Calu3 (cell line): ENCODE measurements at places on chromosomes 5 and 9. TPM values are rescaled to one million over a fixed set of nuclear protein-coding genes. Genes with fewer than 3 reads are reported as not detected.

The NKD2 gene
- total RNA-seq, result 0.47 and 0.93 TPM in 2 replicates

The CMYA5 gene
- 1.8 and 3.3 TPM in 2 replicates for total RNA-seq

The NAA35 gene
- 17.9 and 22.2 TPM in 2 replicates for total RNA-seq

The IFNK gene
- not detected in 2 replicates for total RNA-seq

The PDE4D gene
- 11.6 and 17.8 TPM in 2 replicates for total RNA-seq

The CCDC69 gene
- total RNA-seq, result 0.69 and 1.0 TPM in 2 replicates

The TYRP1 gene
- total RNA-seq, result not detected in 2 replicates

The MOB3B gene
- total RNA-seq, result 7.6 and 10.8 TPM in 2 replicates

The GPBP1 gene
- 105 and 107 TPM in 2 replicates for total RNA-seq

The MEIKIN gene
- total RNA-seq, result not detected in 2 replicates

The MAMDC2 gene
- total RNA-seq, result 0.26 and 0.29 TPM in 2 replicates

The IL4 gene
- not detected in 2 replicates for total RNA-seq

The ENHO gene
- total RNA-seq, result not detected in 2 replicates

The ADRA1B gene
- 3.7 and 10.9 TPM in 2 replicates for total RNA-seq

The SLC6A19 gene
- not detected in 2 replicates for total RNA-seq

The TCF7 gene
- 13.6 and 16.8 TPM in 2 replicates for total RNA-seq

The JAKMIP2 gene
- not detected in 2 replicates for total RNA-seq

The SPINK13 gene
- total RNA-seq, result not detected in 2 replicates

The ZBTB34 gene
- 6.7 TPM in 2 replicates for total RNA-seq

The SEMA5A gene
- 0.52 and 0.93 TPM in 2 replicates for total RNA-seq

The TXNDC8 gene
- total RNA-seq, result not detected in 2 replicates

The SECISBP2 gene
- total RNA-seq, result 25.1 and 27.8 TPM in 2 replicates

The ADGRV1 gene
- 1.8 and 3.5 TPM in 2 replicates for total RNA-seq

The KLF4 gene
- 19.9 and 23.0 TPM in 2 replicates for total RNA-seq

The SCGB3A1 gene
- not detected in 2 replicates for total RNA-seq

The CDK5RAP2 gene
- total RNA-seq, result 40.7 and 43.1 TPM in 2 replicates

The STC2 gene
- total RNA-seq, result 48.3 and 60.4 TPM in 2 replicates

The TMC1 gene
- total RNA-seq, result not detected in 2 replicates

The C6 gene
- total RNA-seq, result 0.24 TPM in 1 of 2 replicates, not detected in the other

The PCDHB9 gene
- total RNA-seq, result 2.4 and 3.5 TPM in 2 replicates

The NSG2 gene
- not detected in 2 replicates for total RNA-seq

The PNPLA7 gene
- total RNA-seq, result 1.8 and 3.6 TPM in 2 replicates

The SLC45A2 gene
- total RNA-seq, result 0.59 TPM in 1 of 2 replicates, not detected in the other

The CYLC2 gene
- not detected in 2 replicates for total RNA-seq

The HAVCR2 gene
- 0.17 and 0.19 TPM in 2 replicates for total RNA-seq

The C1QTNF2 gene
- total RNA-seq, result not detected in 2 replicates

The CORO2A gene
- 24.3 and 30.6 TPM in 2 replicates for total RNA-seq

The SOHLH1 gene
- total RNA-seq, result not detected in 2 replicates

The MYMK gene
- total RNA-seq, result not detected in 2 replicates

The GLDC gene
- 5.1 and 8.0 TPM in 2 replicates for total RNA-seq

The FAM169A gene
- 13.4 and 14.1 TPM in 2 replicates for total RNA-seq

The IRX2 gene
- total RNA-seq, result not detected in 2 replicates
